ENCODE measurements at places on chromosomes 12 and 14.

DNA sequence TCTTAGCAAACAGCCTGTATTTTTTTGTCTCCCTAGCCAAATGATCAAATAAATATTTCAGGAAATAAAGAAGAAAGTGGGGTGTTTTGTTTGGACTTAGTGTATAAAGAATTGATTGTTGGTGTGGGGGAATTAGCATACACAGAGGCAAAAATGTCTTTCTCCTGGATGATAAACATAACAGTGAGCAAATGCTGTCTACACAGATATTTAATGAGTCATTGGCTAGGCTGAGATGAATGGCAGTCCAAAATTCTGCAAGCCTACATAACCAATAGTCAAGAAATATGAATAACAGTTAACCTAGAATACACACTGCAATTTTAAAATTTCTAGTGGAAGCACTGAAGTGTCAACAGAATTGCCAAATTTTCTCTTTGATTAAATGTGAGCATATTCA lies 35.8 kb downstream of the MYF5 start:
- DNase-seq: no peak

DNA sequence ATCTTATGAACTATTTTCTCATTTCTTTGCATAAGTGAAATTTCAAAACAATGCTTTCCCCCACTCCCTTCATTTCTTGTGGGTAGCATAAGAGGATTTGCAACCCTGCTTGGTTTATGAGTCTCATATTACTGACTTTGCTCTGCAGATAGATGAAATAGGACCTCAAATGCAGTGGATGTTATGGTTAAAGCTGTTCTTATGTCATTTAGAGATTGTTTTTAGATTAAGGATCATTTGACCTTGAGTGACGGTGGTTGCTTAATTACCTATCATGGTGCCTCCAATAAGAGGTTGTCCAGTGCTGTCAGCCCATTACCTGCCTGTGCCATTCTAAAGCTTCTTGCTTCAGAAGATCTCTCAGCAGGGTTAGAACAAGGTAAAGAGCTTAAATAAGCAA lies 351.4 kb upstream of the ATP2B1 start:
- no peak for DNase-seq

DNA sequence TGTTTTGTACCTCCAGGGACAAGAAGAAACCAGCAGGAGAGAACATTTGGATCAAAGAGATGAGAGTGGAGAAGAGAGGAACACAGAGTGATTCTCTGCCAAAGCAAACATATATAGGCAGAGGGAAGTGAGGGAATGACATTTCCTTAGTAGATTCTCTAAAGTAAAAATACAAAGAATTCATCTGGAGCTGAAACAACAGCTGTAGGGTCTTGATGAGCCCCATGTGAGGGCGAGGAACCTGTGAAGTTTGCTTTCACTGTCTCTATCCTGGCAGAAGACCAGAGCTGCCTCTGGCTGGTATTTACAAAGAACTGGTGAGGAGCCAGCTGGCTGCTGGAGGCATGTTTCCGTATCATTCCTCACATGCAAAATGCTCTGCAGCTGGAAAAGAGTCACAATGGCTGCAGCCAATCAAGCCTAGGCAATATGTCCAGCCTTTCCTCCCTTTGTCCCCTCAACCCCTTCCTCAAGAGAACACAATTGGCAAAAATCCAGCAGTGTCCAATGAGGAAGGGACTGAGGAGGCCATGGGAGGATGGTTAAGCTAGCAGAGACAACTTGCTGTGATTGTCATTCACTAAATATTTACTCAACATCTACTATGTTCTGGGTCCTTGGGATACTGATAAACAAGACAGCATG lies 122.5 kb downstream of the PHLDA1 start:
- DNase-seq: peak; percentile 93

- no peak for DNase-seq
Observed at GRCh38 chr12:10362325-10362724, 27.5 kb downstream of the KLRK1 start.

DNA sequence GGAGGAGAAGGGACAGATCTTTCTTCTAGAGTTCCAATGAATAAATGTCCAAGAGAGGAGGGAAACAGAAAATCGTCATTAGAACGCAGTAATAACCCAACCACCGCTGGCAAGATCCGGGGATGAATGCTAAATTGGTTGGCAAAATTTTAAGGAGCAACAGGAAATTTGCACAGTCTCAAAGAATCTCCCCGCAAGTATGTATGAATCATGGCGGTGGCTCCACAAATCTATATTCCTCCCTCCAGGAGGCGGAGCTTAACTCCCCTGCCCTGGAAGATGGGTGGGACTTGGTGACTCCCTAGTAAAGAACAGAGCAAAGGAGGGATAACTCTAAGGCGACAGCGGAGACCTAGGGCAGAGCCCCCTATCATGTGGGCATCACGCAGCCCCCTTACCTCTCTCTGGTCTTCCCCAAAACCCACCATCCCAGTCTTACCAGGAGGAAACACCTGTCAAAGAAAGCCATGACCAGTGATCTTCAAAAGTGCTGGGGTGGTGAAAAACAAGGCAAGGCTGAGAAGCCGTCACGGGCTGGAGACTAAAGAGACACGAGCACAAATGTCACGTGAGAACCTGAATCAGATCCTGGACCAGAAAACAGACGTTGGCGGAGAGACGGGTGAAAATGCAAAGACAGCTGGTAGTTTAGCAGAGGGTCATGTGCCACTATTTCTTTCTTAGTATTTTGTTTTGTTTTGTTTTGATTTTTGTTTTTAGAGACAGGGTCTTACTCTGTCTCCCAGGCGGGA lies 125.8 kb downstream of the NCOR2 start:
- DNase-seq: peak; percentile 97

DNA sequence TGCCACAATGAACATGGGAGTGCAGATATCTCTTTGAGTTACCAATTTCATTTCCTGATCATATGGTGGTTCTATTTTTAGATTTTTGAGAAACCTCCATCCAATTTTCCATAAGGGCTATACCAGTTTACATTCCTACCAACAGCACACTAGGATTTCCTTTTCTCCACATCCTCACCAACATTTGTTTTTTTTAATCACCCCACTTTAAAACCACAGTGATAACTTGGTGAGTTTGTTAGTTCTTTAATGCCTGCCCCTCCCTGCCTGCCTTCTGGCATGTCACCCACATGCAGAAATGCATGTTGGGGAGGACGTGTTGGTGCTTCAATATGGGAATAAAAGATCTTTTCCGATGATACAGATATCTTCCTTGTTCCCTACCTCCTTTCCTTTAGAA lies 167.9 kb downstream of the CAND1 start:
- DNase-seq: peak; percentile 41

GRCh38 chr14:56143025-56143424 lies 24.8 kb downstream of the PELI2 start:
- DNase-seq: peak; percentile 32

DNA sequence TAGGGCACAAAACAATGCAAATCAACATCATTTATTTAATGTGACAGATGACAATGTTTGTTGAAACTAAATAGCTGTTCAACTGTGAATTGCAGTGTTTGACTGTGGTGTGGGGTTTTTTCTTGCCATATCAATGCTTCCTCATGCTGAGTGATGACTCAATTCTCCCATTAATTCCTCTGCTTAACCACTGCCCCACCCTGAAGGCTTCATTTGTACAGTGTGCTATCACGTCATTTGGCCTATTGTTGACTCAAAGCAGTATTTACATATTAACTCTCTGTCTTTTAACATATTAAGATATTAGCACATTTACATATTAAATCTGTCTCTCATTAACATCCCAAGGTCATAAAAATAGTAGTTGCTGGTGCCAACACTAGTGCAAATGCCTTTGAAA lies 164.8 kb upstream of the NRXN3 start:
- DNase-seq: peak; percentile 1

- no peak for DNase-seq
Observed at GRCh38 chr14:68340262-68340661, 452.6 kb downstream of the ZFP36L1 start.

GRCh38 chr14:49853572-49854375 lies 1.2 kb upstream of the NEMF start:
- peak; percentile 76 for DNase-seq

DNA sequence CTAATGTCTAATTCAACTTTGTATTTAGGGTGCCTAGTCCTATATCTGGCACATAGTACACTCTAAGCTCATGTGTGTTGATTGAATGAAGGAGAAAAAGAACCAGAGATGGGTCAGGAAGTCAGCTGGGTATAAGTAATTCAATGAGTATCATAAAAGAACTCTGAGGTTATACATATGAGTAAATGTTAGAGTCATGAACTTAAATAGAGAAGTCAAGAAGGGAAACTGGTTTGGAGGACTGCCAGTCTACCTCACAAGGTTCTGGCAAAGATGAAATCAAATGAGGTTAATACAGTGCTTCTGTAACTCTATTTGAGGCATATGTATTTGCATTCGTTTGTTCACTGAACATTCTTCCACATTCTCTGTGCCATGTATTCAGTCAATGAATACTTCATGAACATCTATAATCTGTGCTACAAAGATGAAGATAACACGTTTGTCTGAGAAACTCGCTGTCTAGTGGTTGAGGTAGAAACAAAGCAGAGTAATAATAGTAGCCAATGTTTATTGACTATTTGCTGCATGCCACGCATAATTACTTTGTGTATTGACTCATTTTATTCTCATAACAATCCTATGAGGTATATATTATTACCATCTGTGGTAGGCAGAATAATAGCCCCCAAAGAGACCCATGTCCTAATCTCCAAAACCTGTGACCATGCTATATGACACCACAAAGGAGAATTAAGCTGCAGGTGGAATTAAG lies 88.9 kb downstream of the PTGER2 start:
- DNase-seq: peak; percentile 32

DNA sequence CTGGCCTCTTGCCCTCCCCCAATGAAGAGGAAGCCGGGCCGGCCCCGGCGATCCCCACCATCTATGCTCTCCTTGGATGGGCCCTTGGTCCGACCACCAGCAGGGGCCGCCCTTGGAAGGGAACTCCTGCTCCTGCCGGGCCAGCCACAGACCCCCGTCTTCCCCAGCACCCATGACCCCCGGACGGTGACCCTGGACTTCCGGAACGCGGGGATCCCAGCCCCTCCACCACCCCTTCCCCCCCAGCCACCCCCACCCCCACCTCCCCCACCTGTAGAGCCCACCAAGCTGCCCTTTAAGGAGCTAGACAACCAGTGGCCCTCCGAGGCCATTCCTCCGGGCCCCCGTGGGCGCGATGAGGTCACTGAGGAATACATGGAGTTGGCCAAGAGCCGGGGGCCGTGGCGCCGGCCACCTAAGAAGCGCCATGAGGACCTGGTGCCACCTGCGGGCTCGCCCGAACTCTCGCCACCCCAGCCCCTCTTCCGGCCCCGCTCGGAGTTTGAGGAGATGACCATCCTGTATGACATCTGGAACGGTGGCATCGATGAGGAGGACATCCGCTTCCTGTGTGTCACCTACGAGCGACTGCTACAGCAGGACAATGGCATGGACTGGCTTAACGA lies 19.4 kb downstream of the SETD1B start:
- no peak for DNase-seq

DNA sequence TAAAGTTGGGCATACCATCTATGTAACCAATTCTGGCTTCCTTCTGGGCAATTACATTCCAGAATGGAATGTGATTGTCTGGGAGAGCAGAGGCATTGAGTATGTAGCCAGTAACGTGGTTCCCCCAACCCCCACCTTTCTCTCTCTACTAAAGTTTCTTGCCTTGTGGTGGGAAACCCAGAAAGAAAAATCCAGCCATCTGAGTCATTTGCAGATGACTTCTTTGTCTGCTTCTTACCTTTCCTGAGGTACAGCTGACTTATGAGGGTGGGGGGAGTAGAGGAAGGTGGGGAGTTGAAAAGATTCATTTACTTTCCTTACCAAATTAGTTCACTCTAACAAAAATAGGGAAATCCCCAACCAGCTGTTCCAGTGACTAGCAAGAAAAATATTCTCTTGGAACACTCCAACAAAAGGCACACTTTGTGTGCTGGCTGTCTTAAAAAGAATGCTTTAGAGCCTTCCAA lies 112.1 kb upstream of the FRMD6 start:
- peak; percentile 95 for DNase-seq

GRCh38 chr12:66275040-66275439 lies 27.3 kb upstream of the HELB start:
- DNase-seq: no peak

DNA sequence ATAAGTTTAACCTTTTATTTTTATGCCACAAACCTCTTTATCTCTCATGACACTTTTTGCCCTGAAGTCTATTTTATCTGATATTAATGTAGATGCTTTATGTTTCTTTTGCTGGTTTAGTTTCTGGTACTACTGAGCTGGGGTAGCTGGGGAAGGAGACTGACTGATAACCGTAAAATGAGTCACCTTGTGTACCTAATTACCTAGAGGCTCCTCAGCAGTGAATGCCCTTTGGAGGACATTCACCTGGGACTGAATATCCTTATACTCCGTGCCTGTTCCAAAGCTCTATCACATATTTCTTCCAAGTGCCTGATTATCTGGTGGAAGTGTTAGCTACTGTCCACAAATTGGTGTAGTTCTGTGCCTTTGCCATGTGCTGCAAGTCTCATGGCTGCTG lies 13.9 kb downstream of the ATL1 start:
- no peak for DNase-seq

GRCh38 chr12:123958876-123959275 lies 13.8 kb downstream of the CCDC92 start:
- DNase-seq: no peak

GRCh38 chr12:1357171-1357570 lies 237.2 kb downstream of the FBXL14 start:
- DNase-seq: peak; percentile 80

- no peak for DNase-seq
Observed at GRCh38 chr12:94318181-94318580, 141.5 kb downstream of the CEP83 start.

DNA sequence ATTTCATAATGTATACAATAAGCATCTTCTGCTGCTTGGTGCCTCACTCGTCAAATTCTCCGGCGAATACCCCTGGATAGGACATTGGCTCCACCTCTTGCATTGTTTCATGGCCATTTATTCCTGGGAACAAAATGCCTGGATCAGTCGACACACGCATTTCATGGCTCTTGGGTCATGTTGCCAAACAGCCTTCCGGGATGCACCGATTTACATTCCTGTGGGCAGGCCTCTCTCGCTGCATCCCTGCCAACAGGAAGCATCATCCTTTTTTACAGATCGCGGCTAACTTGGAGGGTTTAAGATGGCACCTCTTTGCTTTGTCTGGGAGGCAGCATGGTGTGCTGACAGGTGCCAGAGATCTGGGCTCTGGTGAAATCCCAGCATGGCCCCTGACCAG lies 32.7 kb upstream of the RIMBP2 start:
- no peak for DNase-seq

- no peak for DNase-seq
Observed at GRCh38 chr12:104676636-104677035, 219.9 kb downstream of the CHST11 start.

GRCh38 chr14:70391493-70392391 lies 25.1 kb downstream of the SYNJ2BP start:
- no peak for DNase-seq

DNA sequence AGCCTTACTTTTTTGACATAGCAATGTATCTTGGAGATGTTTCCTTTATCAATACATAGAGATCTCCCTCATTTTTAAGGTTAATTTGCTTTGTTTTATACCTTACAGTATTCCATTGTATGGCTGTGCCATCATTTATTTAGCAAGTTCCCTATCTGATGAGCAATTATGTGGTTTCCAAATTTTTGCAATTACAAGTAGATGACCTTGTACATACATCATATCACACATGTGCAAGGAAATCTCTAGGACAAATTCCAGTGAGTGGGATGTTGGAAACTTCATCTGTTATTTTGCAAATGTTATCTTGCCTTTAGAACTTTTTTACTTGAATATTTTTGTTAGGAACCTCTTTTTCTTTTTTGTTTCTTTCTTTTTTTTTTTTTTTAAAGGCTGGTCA lies 49.7 kb downstream of the DRAM1 start:
- no peak for DNase-seq

Data from LHCN-M2 (cell line).